H54 (cell line): ENCODE measurements at places on chromosomes 11 and 22.

GRCh38 chr22:45932071-45932470, 44.9 kb downstream of the WNT7B start:
- no peak for DNase-seq

DNA sequence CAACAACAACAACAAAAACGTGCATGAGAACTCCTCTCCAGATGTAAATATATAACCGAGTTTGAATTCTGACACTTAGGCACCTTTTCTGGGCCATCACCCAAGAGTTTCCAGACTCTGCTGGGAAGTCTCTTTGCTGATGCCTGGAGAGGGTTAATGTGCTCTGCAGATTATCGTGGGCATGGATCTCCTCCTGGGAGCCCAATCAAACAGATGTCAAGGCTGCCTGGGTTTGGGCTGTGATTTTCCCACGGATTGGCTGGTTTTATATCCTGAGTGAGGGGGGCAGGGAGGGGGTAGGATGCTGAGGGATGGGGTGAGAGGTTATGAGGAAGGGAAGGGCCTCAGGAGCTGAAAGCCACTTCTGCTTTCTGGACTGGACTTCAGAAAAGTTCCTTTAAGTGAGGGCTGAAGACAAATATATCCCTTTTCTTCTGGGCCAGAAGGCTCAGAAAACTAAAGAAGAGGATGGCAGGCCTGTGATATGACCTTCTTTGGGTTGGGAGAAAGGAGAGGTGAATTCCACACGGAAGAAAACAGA, 4.2 kb downstream of the ELF5 start:
- DNase-seq = no peak

- no peak for DNase-seq
Observed at GRCh38 chr11:129935723-129936122, 40.3 kb upstream of the NFRKB start.

- DNase-seq = peak; percentile 63
Observed at GRCh38 chr11:33835143-33835878, 56.6 kb downstream of the LMO2 start.

GRCh38 chr11:74478877-74479731, 11.8 kb upstream of the KCNE3 start:
- no peak for DNase-seq

DNA sequence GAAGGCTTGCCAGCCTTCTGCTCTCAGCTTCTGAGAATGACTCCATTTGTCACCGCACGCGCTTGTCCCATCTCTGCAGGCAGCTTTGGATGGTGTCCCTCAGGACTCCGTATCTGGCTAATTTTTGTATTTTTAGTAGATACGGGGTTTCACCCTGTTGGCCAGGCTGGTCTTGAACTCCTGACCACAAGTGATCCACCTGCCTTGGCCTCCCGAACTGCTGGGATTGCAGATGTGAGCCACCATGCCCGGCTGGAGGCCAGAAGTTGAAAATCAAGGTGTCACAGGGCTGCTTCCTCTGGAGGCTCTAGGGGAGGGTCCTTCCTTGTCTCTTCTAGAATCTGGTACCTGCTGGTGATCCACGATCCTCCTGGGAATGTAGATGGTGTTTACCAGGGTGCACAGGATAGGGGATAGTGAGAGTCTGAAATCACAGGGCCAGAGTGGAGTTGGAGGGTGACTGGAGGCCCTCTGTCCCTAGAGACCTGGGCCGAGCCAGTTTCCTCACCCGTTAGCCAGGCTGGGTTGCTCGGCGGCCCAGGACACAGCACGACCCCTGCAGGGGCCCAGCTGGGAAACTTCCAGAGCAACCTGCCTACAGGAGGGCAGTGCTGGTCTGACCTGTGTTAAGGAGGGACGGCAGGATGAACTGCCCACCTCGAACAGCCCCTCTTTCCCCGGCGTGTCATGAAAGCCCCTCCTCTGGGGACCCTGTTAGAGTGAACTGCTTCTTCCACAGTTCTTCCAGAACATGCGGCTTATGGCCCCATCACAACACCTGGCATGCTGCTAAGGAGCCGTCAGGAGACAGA, 48.9 kb upstream of the SHANK2 start:
- no peak for DNase-seq

GRCh38 chr11:110087812-110088534, 5.2 kb upstream of the ZC3H12C start:
- no peak for DNase-seq

GRCh38 chr11:120715239-120715638, 203.7 kb downstream of the GRIK4 start:
- no peak for DNase-seq

DNA sequence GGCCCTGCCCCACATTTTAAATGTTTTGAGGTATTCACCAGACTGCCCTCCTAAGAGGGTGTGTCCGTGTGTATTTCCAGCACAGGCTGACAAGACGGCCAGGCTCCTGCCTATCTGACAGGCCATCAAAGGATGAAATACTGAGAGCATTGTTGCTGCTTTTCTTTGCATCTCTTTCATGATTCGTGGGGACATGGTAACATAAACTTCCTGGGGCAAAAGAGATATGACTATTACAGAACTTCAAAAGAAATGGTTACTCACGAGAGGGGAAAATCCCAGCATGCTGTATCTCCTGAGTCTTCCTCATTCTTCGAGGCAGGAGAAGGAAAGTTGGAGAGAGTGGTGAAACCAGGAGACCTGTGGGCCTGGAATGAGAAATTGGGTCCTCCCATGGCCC, 10.3 kb upstream of the BIK start:
- DNase-seq = no peak

DNA sequence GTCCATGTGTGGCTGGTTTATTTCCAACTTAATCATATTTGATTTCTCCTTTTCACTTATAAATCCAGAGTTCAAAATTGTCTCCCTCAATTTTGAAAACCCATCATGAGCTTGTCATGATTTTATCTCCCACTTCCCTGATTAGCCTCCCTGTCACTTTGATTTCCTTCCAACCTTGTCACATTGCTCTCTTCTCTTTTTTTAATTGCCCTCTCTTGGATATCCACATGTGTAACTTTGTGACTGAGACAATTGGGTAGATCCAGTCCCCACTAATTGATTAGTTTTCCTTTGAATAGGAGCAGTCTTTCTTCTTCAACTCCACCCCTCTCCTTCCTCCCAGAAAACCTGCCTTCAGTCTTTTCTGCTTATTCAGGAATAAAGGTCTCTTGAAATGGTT, 2.4 kb downstream of the TEF start:
- no peak for DNase-seq

DNA sequence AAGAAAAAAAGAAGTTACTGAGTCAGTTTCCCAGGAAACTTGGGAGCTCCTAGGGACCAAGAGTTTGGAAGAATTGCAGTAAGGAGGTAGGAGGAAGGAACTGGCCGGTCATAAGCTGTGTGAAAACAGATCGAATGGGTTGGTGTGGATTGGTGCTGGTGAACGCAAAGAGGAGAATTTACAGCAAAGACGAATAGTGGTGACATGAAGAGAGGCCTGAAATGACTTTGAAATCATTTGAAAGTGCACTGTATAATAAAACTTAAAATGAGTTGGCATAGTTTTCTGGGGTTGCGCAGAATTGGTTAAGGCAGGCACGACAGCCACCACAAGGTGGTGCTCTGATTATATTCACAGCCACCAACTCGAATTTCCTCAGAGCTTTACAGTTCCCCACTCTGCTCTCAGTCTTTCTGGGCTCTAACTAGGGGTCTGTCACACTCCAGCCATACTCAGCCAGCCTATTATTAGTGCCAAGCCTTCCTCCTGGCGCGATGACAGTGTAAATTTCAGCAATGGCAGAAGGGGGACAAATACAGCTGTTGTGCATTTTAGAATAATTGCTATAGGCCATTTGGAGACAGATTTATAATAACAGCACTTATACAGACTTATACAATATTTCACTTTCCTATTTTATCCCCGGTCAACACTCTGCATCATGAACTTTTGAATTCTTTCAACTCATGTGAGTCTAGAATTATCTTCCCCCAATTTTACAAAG, 8.3 kb upstream of the HTR3B start:
- no peak for DNase-seq

GRCh38 chr11:10042699-10043098, 251.3 kb downstream of the SBF2 start:
- no peak for DNase-seq

GRCh38 chr22:46841522-46841921, 79.1 kb downstream of the TBC1D22A start:
- no peak for DNase-seq

GRCh38 chr11:62566247-62566646, 7.4 kb downstream of the EEF1G start:
- no peak for DNase-seq

DNA sequence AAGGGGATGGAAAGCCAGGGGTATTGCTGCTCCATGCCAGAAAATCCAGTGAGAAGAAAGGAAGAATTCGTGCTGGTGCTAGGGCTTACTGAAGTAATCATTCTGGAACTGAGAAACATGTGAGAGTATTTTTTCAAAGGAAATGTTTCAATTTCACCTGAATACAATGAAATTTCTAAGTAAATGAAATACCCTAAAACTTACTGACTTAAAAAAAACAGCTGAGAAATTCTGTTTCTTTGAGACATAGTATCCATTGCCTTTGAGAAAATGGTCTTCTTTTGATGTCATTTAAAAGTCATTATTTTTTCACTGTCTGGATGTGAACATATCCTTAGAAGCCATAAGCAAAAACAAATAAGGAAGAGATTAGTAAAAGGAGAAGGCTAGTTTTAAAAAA, at the start of gene OR51V1:
TSS of gene OR51V1 (minus strand) at position 101 of the 400 bp plus-strand sequence. CDS start at position 101, 0 bp downstream.
- no peak for DNase-seq
